Tibial artery (tissue), 4 donors: ENCODE measurements at places on chromosomes 11 and 22.

GRCh38 chr11:65698205-65698604 lies 13.8 kb upstream of the KAT5 start:
- no peak for DNase-seq

- no peak for DNase-seq
Measured at GRCh38 chr11:111402411-111402810, 23.3 kb upstream of the POU2AF1 start.

DNA sequence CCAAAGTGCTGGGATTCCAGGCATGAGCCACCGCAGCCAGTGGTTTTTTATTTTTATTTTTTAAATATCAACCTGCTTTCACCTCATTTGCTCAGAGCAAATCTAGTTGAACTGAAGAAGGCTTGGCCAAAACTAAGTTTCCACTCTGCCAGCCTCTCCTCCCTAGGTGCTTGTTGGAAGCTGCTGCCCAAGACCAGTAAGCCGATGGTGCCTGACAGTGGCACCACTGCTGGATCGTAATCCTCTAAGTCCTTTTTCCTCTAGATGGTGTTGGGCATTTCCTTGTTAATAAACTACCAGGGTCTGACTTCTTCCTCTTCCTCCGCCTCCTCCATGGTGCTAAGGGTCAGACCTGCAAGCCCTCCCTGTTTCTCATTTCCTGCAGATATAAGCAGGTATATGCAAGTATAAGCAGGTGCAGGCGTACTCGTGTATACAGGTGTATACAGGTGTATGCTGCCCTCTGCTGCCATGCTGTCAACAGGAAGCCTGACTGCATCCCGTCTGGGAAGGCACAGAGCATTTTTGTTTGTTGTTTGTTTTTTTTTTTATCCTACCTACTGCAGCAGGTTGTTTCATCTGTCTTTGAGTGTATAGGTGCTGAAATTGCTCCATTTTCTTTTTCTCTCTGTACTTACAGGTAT lies 1.6 kb downstream of the NADSYN1 start:
- DNase-seq: no peak

DNA sequence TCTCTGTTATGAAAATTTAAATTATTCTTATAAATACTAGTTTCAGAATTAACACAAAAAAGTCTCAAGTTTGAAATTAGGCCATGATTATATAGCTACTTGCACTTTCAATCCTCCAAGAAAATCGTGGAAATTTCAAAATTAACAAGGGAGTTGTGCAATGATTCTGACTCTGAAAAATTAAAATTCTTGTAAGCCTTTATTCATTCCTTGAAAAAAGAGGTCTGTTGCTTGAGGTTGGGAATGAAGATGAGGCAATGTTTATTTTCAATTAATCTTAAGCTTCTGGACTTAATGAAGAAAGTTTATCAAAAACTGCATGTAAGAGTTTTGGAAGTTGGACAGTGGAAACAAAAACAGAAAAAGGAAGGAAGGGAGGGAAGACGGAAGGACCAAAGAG lies 128.2 kb upstream of the FIBIN start:
- DNase-seq: no peak

- no peak for DNase-seq
Measured at GRCh38 chr11:62922189-62922589, 1.0 kb upstream of the CHRM1 start.

GRCh38 chr11:128148208-128148607 lies 439.1 kb downstream of the ETS1 start:
- no peak for DNase-seq

DNA sequence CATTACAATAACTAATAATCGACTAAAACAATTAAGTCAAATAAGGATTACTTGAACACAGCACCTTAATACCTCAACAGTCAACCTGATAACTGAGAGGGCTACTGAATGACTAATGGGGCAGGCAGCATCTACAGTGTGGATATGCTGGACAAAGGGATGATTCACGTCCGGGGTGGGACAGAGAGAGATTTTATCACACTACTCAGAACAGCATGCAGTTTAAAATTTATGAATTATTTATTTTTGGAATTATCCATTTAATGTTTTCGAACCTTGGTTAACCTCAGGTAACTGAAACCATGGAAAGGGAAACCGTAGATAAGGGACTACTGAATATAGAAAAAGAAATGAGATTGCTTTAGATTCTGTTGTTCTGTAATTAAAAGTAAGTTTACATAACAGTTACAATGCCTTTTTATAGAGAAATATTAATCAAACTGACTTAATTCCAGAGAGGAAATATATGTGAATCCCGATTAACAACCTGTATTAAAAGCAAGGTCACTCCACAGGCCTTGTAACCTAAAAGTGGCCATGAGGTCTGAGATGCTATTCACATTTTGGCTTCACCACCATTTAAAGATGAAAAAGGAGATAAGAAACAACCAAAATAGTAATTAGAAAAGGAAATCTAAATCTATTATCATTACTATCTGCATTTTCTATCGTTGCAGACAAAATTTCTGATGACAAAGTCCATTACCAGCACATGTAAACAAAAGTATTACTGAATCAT lies 119.0 kb upstream of the TP53AIP1 start:
- DNase-seq: no peak

DNA sequence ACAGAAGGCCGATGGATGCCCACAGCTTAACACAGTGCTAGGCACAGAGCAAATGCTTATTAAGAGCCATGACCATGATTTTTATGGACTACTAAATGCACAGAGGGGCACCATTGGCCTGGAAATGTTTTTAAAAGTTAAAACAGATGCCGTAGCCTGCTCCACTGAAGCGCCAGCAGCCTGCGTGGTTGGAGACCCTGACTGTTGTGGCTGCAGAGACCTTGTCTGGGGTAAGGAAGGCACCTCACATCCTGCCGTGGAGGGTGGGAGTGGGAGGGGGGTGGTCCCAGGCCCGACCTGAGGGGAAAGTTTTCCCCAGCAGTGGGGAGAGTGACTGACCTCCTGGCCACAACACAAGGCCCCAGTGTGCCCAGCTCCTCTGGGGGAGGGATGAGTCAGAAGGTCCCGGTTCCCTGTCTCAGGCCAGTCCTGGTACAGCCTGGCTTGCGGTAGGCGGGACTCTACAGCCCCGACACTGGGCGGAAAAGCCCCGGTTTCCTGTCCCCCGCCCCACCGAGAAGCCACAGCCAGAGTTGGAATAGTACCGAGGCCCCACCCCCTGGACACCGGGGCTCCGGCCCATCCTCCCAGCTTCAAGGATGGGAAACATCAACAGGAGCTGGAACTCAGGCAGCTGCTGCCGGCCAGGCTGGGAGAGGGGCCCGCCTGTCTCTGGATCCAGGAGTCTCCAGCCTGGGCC lies 7.0 kb downstream of the CHST1 start:
- peak; percentile 77 for DNase-seq

DNA sequence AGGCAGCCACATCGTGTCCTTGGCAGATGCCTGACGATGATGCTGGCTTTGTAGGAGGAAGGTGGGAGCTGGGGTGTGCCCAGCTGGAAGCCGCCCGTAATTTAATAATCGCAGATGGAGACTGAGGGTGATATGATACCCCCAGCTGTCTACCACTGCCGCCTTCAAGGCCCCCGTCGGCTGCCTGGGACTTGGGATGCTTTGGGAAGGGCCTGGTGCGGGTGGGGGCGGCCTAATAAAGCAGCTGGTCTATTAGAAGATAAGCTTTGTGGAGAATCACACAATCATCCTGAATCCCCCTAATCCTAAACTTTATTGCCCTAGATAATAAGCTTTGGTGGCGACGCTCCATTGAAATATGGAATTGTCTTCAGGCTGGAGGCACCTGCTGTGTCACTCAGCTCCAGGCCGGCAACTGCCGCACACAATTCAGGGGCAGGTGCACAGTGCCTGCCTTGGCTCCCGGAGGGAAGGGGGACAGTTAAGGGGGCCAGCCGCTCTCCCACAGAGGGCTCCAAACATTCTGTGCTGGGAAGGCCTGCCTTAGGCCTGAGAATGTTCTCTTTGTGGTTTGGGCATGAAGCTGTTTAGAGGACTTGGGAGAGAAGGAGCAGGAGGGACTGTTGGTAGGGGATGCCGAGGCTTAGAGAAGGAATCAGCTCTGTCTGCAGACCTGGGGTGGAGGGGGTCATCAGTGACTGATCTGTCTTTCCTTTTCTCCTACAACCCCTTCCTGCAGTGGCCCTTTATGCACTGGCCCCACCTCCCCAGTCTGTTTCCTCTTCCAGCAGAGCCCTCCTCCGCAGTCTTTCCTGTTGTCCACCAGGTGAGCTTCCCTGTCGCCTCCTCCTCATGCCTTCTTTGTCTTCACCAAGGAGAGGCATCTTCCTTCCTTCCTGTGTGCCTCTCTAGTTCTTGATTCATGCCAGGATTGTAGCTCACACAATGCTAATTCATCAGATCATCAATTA lies 65.3 kb downstream of the ARL14EP start:
- DNase-seq: no peak

DNA sequence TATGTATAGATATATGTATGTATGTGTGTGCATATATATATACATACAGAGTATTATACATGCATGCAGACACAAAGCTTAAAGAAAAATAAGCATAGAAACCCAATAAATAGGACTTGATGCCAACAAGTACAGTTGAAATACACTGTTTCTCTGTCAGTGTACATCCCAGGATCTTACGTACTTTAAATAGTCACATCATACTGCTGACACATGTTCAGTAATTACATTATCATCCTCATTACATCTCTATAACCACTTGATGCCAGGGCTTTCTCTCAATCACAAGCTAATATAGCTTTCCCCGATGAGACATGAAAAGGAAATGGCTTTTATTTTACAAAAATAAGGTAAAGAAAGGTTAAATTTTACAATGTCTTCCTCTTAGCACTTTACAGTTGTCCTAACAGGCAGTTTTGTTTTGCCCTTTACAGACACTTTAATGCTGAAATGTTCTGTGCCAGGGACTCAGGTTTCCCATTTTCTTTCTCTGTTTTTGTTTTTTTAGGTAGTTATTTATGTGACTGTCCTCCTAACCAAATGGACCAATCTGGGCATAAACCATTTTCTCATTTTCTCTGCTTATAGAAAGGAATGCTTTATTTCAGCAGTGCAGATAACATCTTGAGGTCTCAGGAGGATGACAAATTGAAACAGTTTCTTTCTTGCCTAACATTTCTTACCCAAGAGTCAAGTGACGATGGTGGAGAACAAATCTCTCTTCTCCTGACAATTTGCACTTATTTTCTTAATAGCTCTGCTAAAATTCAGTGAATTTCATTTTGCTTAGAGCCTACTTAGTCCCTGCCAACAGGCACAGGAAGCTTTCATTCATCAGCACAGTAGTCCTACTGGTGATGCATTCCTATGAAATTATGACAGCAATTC lies 350.2 kb downstream of the TTC28 start:
- DNase-seq: no peak

DNA sequence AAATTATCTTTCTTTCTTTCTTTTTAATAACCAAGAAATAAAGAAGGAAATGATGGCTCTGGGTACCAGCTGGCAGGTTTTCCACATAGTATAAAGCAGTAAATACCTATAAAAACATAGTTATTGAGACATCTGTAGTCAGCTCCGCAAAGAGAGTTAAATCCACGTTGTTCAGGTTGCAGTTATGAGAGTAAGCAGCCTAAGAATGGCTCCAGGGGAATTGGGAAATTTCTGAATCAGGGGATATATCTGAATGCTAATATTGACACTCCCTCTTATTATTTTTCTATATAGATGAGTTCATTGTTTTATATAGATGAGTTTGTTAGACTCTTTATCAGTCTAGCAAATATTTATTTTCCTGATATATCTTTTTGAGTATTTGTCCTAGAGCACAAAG lies 322.0 kb upstream of the LRRC4C start:
- no peak for DNase-seq

DNA sequence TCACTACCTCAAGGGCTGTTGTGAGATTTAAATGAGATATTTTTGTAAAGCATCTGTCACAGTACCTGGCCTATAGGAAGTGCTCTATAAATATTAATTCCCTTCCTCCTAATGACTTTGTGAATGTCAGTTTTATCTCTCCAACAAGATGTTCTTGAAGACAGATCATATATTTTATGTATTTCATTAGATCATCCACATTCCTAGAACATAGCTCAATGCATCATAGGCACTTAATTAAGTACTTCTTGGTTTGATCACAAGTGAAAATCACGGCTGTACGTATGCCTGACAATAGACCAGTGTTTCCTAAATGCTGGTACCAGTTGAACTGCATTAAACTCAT lies 49.9 kb downstream of the RAB30 start:
- no peak for DNase-seq

DNA sequence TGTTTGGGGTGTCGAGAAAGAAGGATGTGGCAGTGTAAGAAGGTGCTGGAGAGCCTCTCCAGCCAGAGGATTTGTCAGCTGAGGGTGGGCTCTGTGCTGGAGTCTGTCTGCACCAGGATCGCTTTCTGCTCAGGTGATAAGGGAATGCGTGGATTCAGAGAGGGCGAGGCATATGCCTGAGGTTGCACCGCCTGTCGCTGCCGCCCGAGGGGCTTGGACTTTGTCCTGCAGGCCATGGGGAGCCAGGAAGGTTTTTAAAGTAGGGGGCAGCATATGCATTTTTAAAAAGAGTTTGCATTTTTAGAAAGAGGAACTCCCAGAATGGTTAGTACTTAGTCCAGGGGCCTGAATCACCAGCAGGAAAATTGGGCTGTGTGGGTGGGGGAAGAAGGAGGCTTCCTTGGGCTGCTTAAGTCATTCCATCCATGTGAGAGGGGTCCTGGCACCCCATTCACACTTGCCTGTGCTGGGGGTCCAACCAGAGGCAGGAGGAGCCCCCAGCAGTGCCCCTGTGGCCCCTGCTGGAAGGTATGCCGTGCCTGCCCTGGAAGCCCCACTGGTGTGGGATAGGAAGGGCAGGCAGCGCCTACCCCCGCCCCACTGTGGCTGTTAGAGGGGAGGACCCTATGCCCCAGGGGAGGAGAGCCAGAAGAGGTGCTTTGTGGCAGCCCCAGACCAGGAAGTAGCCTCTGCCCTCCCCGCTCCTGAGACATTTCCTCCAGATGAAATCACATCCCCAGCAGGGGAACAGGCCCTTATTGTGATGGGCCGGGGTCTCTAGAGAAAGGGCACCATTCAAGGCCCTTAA lies 35.8 kb upstream of the MYRF start:
- DNase-seq: no peak

DNA sequence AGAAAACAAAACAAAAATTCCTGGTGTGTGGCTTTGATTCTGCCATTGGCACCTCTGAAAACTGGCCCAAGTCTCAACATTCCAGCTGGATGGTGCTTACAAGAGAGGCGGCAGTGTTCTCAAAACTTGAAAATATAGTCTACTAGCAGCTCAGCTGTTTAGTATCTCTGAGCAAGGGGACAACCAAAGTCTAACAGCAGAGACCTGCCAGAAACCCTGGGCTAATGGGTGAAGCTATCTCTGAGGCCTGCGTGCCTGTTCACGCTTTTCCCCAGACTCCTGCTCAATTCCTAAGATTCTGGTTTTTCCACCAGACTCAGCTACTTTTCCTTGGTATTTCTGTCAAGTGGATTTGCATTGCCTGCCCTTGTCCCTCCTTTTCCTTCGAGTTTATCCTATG lies 17.9 kb downstream of the TMEM218 start:
- no peak for DNase-seq

- DNase-seq: no peak
Measured at GRCh38 chr11:33177676-33178336, 16.5 kb upstream of the CSTF3 start.

GRCh38 chr22:50085211-50085972 lies at the start of gene MLC1:
TSS of gene MLC1 (minus strand) at chr22:50085426. CDS start at chr22:50084902, 524 bp downstream.
- DNase-seq: no peak
